ENCODE measurements at places on chromosomes 7 and 10.

DNA sequence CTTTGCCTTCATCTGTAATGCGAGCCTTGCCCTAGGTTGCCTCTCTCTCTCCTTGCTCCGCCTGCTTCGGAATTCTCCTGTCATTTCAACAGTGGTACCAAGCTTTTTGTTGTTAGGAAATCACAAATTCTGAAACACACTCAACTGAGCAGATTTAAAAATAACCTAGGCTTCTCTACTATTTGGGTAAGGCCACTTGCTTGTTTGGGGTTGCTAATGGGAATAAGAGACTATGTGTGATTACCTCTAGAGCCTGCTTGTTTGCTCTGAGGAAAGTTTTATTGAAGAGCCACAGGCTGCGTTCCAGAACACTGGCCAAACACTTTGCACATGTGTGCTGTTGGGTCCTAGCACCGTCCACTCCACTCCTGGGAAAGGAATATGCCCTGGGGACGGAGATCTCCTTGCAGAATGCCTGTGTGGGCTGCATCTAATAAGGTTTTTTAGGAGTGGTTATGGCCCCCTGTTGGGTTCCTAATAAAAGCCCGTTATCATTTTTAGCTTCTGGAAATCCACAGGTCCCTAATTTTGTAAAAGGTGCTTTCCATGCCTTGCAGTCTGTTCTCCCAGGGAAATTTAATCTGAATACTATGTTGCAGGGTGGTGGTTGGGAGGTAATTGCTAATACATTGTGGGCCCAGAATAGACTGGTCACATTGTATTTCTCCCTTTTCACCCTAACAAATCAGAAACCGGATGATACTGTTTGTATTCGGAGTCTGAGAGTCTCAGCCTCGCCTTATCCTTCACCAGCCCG is 68.7 kb upstream of the KLF6 start:
- DNase-seq, result no peak

DNA sequence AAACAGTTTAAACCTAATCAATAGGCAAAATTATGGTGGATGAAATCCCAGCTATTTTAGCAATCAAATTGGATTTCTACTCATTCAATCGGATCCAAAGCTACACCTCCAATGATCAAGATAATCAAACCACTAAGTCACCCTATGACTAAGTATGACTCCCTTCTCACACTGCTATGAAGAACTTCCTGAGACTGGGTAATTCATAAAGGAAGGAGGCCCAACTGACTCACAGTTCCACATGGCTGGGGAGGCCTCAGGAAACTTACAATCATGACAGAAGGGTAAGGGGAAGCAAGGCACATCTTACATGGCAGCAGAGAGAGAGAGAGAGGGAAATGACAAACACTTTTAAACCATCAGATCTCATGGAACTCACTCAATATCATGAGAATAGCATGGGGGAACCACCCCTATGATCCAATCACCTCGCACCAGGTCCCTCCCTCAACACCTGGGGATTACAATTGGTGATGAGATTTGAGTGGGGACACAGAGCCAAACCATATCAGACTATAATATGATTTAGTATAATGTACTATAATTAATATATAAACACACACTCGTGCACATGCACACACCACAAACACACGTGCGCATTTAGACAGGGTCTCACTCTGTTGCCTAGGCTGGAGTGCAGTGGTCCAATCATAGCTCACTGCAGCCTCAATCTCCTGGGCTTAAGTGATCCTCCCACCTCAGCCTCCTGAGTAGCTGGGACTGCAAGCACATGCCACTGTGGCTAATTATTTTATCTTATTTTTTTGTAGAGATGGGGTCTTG is 213.6 kb upstream of the FOXK1 start:
- DNase-seq, result no peak

DNA sequence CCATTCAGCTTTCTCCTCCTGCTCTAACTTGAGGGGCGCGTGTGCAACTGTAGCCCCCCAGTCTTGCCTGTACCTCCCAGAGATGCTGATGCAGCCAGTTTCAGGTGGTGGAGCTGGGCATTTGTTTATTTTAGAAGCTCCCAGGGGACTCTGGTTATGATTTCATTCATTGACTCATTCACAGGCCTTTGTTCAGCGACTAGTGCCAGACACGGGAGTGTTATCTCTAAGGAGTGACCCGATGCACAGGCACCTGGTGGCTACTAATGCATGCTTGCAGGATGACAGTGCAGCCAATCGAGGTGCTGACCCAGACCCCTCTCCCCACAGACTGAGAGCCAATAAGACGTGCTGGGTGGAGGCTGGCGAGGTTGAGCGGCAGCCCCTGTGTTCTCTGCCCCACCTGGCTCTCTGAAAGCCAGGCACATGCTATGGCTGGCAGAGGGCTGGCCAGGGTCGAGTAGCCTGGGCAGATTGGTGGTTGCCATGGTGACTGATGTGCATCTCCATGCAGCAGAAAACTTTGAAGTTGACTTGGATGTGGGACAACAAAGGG is 19.7 kb upstream of the SLC18A2 start:
- no peak for DNase-seq

GRCh38 chr10:131959841-131960240 is 21.9 kb downstream of the BNIP3 start:
- no peak for DNase-seq

DNA sequence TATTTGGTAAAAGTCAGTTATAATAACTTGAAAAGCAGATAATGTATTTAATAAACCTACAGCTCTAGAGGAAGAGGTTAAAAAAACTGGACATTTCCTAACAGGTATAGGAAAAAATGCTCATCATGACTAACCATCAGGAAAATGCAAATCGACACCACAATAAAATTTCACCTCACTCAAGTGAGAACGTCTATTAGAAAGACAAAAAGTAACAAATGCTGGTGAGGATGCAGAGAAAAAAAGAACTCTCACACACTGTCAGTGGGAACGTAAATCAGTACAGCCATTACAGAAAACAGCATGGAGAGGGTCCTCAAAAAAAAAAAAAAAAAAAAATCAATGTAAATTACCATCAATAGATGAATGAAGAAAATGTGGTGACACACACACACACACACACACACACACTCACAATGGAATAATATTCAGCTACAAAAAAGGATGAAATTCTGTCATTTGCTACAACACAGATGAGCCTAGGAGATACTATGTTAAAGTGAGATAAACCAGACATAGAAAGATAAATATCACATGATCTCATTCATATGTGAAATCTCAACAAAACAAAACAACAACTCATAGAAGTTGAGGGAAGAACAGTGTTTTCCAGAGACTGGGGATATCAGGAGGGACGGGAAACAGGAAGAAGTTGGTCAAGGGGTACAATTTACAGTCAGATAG is 20.1 kb downstream of the EPC1 start:
- DNase-seq, result no peak

DNA sequence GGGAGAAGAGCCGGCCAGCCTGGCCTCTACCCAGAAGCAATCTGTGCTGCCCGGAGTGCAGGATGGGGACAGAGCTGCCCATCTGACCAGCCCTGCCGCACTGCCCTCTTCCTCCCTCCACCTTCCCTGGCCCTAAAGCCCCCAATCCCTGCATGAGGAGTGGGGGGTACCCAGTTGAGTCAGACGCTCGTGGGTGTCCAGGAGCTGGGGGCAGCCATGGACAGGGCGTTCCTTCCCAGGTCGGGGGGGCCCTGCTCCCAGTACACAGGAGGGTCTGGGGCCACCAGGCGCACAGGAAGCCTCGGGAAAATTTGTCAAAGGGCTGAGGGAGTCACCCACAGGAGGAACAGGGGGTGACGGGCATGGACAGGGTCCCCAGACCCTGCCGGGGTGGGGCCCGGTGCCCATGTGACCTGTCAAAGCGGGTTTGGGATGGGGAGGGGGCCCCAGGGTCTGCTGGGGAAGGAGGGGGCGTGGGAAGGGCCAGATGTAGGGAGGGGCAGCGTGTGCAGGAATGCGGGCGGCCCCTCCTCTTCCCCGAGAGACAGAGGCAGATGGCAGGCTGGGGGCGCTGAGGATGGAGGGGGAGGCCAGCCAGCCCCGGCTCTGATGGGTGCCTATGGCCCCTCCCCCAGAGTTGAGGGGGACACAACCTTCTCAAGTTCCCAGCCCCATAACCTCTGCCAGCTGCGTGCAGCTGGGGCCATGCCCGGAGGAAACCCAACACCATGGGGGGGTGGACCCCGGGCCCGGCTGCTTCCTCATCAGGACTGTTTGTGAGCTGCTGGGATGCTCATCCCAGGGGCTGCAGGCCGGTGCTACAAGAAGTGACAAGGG is 21.5 kb upstream of the GRIFIN start:
- no peak for DNase-seq

DNA sequence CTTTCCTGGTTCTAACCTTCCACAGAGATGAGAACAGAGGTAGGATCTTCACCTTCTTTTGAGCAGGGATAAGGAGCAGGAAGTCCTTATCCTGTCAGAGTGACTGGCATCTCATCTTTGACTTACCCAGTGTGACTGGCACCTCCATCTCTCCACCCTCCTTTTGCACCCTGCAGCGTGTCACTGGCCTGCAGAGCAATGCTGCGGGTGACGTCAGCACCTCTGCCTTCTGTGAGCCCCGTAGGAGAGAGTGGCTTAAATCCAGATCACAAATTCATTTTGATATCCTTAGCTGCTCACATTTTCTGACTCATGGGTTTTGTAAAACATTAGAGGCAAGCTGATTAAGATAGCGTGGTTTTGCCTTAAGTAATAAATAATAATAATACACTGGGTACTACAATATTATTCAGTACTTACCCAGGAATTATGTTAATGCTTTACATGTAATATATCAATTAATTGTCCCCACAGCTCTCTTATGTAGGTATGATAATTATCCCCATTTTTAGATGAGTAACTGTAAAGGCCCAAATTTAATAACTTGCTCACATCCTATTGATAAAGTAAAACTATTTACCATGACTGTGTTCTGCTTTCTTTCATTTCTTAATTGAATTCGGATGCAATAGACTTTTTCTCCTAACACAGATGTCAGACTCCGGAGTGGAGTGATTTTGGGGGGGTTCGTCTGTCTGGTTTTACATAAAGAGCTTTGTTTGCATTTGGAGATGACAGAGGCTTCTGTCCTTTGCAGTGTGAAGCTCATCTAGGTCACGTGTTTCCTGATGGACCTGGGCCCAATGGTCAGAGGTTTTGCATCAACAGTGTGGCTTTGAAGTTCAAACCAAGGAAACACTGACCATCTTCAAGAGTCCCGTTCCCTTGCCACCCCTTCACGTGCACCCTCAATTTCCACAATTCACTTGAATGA is 24.9 kb downstream of the MSRB2 start:
- DNase-seq, result no peak

GRCh38 chr10:131626274-131626673 is 274.5 kb upstream of the PPP2R2D start:
- DNase-seq, result no peak

DNA sequence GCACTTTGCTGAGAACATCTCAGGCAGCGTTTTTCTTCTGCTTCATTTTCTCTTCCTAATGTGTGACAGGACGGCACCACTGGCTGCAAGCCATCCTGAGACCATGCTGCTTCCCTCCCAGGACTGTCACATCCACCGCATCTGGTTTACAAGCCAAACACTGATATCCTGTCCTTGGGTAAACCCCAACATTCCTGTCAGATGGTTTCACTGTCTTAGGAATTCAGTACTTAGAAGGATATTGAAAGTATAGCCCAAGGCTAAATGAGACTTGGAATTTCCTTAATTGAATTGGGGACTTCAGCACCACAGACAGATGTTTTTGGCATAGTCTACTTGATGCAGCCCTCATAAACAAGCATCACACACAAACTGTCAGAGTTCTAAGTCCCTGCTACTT is 74.2 kb upstream of the PLXNA4 start:
- no peak for DNase-seq

- no peak for DNase-seq
These were observed 8.0 kb upstream of the FRA10AC1 start for GRCh38 chr10:93710333-93710909.

DNA sequence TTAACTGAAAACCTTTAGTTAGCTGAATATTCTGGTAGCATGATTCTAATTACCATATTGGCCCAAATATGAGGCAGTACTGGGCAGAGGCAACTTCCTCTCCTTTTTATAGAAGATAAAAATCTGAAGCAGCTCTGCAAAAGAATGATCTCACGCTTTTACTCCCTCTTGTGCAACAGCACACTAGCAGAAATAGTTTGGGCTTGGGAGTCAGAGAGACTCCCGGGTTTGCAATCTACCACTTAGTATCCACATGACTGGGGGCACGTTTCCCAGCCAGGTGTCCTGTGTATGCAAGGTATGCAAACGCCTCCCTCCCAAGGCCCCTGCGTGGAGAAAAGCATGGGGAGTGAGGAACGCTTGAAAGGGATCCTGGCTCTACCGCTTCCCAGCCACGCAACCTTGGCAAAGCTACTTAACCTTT is 47.2 kb upstream of the RHEB start:
- no peak for DNase-seq

- no peak for DNase-seq
These were observed 6.8 kb upstream of the ACBD5 start for GRCh38 chr10:27247441-27247840.

DNA sequence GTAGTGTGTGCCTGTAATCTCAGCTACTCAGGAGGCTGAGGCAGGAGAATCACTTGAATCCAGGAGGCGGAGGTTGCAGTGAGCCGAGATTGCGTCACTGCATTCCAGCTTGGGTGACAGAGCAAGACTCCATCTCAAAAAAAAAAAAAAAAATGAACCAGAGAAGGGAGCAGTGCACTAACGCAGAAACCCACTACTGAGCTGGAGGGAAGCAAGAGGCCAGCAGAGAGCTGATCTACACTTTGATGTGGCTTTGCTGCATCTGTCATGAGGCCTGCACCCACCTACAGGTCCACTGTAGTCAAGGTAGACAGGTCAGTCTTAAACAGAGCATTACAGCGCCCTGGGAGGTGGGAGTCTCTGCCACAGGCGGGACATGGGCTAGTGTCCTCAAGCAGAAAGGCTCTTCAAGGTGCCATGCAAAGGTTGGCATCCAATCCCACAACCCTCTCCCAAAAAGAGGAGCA is 30.0 kb downstream of the MAT1A start:
- no peak for DNase-seq

DNA sequence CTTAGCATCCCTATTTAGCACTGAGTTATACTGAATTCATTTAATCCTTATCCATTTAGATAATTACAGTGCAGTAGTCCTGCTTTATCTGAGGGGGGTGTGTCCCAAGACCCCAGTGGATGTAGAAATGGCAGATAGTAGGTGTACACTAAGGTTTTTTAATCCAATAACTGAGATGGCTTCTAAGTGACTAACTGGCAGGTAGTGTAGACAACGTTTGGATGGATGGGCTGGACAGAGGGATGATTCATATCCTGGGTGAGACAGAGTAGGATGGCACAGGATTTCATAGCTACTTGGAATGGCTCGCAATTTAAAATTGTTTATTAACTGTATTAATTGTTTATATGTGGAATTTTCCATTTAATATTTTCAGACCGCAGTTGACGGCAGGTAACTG is 295.6 kb downstream of the CCDC3 start:
- DNase-seq, result no peak

GRCh38 chr10:23676296-23676695 is 237.4 kb downstream of the OTUD1 start:
- no peak for DNase-seq

GRCh38 chr10:126917375-126917774 is 12.1 kb downstream of the DOCK1 start:
- no peak for DNase-seq

- no peak for DNase-seq
These were observed 6.7 kb downstream of the PNLIPRP2 start for GRCh38 chr10:116627386-116627933.

- DNase-seq, result no peak
These were observed 495.7 kb downstream of the GALNT17 start for GRCh38 chr7:71627651-71628050.

All from stimulated activated CD8-positive, alpha-beta memory T cell treated with anti-CD3 and anti-CD28 coated beads, Interleukin-15, amount 100 ng/mL, for 48 hours (primary cell).